ENCODE measurements at places on chromosomes 12 and 14. TPM values are rescaled to one million over a fixed set of nuclear protein-coding genes. Genes with fewer than 3 reads are reported as not detected.

DNA sequence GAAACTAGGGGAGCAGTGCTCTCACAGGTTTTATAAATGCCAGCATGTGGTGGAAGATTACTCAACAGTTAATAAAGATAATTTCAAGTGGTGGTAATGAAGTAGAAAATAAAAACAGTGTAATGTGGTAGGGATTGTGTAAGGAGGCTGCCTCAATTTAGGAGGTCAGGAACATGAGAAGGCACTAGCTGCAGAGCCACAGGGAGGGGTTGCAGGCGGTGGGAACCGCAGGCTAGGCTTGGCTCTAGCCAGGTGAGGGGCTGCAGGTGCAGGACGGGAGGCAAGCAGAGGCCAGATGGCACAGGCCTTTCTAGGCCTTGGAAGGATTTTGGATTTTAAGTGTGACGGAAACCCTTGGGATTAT is 768 bp downstream of the METTL25 start:
- DNase-seq, result peak; percentile 8

The ABCC9 gene
- total RNA-seq, result 0.05 TPM

DNA sequence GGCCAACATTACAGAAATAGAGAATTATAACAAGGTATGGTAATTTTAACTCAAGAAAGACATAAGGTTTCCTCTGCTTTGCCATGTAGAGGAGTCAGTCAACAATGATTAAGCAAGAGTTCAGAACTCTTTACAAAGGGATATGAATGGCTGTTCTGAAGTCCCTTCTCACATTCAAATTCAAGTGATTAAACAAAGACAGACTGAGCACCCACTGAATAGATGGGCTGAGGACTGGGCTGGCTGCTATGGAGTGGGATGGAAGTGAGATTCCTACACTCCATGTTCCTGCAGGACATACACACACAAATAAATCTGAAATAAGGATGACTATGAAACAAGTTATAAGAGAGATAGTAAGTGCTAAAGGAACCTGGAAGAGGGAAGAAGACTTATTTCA is 199.0 kb upstream of the GRIP1 start:
- no peak for DNase-seq

GRCh38 chr12:89347325-89347829 is 4.9 kb downstream of the DUSP6 start:
- no peak for DNase-seq

- no peak for DNase-seq
Measured at GRCh38 chr12:58433959-58434358, 486.3 kb downstream of the LRIG3 start.

DNA sequence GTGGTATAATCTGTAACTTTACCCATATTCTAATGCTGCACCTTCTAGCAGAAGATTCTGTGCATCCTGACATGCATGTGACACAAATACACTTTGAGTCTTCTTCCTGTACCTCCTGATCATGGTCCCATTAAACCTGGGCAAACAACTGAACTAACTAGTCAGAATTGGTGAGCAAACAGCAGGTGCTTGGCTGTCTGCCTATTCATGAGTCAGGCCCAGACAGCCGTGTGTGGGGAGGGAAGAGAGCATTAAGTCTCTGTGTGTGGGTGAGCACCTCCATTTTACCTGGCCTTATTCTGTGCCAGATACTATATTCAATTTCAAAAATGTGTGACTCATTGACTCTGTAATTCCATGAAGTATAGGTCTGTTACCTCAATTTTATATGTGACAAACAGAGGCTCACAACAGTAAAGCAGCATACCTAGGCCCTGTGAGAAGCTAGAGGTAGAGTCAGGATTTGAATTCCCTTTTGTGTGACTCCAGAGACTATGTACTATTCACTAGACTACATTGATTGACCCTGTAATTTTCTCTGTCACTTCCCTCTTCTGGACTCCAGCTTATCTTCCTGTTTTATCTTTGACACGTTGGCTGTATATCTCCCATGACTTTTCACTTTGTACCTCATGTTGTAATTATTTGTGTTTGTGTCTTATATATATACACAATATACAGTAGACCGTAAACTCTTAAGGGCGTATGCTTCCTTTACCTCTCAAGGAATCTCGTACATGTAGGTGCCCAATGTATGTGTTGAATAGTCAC is 32.2 kb downstream of the SUSD6 start:
- peak; percentile 79 for DNase-seq

The PRB2 gene
- not detected for total RNA-seq

DNA sequence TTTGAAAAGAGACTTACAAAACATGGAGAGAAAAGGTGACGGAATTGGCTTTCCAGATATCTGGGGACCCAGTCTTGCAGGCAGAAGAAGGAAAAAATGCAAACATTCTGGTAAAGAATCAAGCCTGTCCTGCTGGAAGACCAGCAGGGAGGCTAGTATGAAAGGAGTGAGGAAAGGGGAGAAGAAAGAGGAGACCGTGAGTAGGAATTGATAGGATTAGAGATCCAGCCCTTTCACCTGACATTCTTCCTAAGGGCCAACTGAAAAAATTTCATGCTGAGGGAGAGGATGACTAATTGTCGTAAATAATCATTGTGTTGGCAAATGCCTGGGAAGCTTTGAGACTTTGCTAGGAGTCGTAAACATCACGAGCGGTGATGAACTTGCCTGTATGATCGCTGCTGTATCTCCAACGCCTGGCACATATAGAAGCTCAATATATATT is 12.1 kb downstream of the BHLHE41 start:
- DNase-seq, result no peak

GRCh38 chr12:119780786-119781434 is 96.2 kb downstream of the CIT start:
- DNase-seq, result no peak

DNA sequence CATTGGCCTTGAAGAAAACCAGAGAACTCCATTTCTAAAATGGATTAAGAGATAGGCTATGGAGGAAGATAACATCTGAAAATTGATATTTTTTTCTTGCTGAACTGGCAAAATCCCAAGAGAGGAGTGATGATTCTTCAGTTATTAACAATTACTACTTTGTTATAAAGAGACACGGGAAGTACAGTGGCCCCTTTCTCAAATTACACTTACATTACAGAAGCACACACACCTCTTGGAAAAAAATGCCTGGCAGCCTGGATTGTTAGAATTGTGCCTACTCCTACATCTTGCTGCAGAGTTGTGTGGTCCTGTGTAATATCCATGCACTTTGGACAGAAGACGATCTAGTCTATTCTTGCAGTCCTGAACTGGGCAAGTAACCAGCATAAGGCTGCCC is 71.7 kb downstream of the TGFB3 start:
- DNase-seq, result no peak

DNA sequence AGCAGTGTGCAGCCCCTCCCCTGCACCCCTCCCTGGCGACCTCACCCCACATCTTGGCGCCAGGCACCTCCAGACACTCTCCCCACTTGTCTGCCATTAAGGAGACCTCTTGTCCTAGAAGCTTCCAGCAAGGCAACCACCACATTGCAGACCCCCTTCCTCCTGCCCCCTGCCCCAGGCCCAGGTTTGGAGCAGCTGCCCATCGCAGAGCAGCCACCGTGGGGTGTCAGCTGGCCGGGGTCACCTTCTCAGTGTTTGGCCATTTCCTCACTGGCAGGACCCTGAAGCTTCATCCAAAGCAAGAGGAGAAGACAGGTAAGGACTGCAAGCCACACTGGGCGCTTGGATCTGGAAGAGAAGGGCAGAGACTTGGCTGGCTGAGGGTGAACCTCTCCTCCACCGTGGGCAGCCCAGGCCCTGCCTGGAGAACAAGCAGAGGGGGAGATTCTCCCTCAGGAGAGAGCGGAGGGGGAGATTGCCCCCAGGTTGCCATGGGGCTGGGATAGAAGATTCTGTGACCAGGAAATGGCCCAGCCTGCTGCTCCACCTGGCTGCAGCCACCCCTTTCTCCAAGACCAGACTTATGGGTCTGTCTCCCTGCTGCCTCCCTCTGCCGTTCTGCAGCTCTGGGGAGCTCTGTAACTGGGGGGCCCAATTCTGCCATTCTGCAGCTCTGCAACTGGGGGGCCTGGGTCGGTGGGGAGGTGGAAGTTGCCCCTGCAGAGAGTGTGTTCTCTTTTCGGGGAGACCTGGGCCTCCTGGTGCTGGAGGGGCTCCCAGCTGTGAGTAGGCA is 72.9 kb upstream of the C14orf180 start:
- no peak for DNase-seq

DNA sequence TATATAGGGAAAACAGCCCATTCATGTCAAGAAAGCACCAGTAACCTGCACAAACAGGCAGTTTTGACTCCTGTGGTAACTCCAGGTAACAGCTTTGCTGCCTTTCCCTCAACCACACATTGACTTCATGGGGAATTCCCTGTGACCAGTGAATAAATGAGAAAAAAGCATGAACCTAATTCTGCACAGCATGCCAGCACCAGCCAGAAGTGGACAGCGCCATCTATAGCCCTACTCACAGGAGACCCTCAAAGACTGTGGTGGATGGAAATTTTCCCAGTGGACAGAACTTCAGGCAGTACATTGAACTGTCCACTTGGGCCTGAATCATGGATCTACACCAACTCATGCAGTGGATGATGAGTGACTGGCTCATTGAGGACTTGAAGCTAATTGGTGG is 152.1 kb downstream of the SLC8A3 start:
- no peak for DNase-seq

GRCh38 chr14:92153581-92153980 is 31.8 kb downstream of the CPSF2 start:
- no peak for DNase-seq

DNA sequence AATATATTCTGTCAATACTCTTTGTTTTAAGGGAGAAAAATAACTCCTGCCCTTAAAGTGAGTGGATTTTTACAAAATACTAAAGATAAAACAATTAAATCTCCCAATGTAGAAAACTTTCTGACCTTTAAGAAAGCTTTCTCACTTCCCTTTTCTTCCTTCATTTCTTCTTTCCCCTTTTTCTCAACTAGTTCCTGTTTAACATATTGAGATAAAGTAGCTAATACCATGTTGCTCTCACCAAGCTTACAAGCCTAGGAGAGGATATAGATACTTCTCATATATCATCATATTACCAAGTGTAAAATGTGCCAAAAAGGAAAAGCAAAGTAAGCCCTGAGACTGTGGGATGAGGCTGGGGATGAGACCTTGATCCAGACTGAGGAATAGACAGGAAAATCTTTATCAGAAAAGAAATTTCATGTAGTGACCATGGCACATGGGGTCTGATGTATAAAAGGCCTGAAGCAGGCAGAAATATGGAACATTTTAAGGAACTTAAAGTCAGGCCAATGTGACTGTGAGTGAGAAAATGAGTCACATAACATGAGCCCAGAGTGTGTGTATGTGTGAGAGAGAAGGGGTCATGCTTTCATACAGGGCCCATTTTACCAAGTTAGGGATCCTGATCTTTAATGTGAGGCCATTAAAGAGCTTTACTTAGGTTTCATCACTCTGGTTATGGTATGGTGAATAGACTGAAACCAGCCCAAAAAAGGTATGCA is 1.6 kb upstream of the RPL10L start:
- no peak for DNase-seq

GRCh38 chr14:78509516-78509915 is 339.3 kb downstream of the NRXN3 start:
- DNase-seq, result no peak

- DNase-seq, result no peak
Measured at GRCh38 chr14:66403183-66403582, 83.0 kb upstream of the CCDC196 start.

DNA sequence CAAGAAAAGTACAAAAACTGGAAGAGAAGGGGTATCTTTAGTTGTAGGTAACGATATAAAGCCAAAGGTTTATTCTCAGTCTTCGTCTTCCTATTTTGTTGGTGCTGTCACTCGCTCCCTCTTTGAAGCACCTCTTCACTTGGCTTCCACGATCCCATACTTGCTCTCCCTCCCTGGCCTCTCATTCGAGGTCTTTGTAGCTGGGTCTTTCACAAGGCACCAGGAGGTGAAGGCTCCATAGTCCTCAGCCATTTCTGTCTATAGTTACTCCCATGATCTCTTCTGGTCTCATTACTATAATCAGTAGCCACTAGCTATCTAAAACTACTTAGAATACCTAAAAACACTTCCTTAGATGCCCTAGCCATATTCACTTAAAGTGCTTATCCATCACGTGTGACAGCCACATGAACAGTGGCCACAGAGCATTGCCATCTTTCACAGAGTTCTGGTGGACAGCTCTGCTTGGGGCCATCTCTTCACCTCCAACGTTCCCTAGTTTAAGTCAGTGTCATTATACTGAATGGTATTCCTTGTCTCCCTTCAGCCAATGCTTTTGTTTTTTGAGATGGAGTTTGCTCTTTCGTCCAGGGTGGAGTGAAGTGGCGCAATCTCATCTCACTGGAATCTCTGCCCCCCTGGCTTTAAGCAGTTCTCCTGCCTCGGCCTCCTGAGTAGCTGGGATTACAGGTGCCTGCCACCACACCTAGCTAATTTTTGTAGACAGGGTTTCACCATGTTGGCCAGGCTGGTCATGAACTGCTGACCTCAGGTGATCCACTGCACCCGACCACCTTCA is 57.1 kb downstream of the ATP2A2 start:
- DNase-seq, result no peak

DNA sequence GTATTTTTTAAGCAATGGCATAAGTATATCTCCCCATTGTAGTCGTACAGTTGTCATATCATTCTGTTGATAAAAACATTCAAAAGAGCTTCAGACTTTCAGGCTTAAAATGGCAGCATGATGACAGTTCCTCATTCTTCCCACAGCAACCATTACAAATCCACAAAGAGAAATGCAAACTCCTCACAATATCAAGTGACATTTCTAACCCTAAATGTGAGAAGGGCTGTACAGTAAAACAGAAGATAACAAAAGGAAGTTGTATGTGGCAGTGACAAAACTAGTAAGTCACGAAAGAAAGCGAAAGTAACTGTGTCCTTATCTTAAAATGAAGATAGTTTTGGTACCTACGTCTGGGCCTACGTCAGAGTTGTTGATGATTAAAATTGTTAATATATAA is 46.7 kb downstream of the GXYLT1 start:
- DNase-seq, result peak; percentile 8

DNA sequence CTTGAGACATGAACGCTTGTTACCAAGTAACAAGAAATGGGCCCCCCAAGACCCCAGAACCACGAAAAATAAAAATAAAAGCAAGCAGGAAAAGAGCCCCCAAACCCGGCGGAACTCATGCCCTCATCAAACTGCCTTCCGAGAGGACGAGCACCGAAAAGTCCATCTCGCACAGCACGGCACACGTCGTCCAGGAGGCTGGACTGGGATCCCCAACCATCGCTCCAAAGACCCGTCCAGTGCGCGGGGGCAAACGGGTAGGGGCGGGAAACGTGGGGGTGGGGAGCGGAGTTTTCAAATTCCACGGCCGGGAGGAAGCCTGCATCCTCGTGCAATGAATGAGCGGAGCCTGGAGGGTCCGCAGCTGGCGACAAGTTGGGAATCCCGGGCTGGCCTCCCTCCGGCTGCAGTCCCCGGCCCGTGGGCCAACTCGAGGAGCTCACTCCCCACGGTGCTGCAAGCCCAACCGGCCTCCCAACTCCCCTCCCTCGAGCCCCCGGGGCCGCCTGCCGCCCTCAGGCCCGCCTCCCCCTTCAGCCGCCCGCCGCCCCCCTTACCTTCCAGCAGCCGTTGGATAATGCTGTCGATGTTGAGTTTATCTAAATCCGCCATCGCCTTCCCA is 484 bp downstream of the PPP1CC start:
- DNase-seq, result peak; percentile 14

The NKX2-1 gene
- not detected for total RNA-seq

Data from activated T-cell treated with anti-CD3 and anti-CD28 coated beads, Interleukin-2, amount 50 U/mL, for 72 hours (primary cell).